Effector memory CD8-positive, alpha-beta T cell (primary cell): ENCODE measurements at places on chromosomes 2 and 18.
A peak's percentile ranks its signal among the peaks of the same experiment; 100 is the strongest.

DNA sequence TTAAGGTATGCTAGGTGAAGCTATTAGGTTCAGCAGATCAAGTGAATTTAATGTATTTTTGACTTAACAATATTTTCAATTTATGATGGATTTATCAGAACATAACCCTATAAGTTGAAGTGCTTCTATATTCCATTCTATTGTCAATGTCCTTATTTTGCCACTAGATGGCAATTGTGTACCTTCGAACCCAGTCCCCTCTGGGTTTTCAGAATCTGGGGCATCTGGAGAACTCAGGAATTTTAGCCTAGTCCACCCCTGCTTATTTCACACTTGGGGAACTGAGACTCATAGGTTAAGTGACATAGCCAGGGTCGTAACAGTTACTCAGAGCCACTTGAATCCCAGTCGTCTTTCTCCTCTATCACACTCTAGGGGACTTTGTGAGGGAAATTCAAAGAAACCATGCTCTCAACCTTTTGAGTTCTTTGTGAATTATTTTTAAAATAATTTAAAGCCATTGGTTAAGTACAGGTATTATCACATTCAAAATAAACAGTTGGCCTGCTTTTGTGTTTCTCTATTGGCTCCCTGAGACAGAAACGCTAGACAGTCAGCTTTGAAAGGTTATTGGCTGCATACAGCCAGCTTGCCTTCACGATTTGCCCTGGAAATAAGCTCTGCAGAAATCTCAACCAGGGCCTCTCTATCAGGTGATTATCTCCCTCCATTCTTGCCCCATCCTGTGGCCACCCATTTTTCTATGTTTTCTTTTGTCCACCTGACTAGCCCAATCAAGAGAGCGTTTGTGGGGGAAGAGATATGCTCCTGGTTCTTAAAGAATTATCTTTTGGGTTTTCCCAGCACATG, 145.0 kb downstream of the TTC27 start:
- no peak for DNase-seq

DNA sequence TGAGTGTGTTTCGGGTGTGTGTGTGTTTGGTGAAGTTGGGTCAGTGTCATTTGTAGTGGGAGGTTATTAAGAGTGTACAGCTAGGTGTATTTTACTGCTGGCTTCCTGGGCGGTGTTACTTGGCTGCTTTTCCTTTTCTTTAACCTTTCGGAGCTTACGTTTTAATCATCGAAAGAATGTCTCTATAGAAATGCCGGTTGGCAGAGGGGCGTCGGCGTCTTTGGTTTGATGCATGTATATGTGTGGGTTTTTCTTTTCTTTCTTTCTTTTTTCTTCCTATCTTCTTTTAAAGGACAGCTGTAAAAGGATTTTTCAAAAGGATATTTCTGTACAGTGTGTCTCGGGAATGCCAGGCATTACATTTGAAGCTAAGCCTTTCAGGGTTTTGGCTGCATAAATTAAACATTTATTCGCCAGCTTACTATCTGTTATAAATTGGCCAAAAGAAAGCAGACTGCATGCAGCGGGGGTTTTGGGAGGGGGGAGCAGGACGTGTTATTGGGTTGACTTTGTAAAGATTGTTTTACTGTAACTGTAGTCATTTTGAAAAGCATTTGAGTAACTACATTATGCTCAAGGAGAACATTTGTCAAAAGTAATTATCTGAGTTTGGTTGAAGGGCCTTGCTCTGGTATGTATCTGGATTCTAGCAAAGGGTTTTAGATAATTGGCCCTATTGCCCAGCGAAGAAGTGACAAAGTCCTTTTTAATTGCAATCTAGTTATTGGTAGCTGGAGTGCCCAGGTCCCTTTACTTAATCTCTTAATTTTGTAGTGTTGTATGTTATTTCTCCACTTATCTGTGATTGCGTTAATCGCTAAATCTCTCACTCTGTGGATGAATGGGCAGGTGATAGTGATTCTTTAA, 1.6 kb downstream of the ASXL3 start:
- DNase-seq = no peak

- DNase-seq = no peak
These were observed 10.6 kb downstream of the SCG2 start for GRCh38 chr2:223591596-223591995.

GRCh38 chr2:195251214-195251613, 405.8 kb upstream of the SLC39A10 start:
- DNase-seq = no peak

DNA sequence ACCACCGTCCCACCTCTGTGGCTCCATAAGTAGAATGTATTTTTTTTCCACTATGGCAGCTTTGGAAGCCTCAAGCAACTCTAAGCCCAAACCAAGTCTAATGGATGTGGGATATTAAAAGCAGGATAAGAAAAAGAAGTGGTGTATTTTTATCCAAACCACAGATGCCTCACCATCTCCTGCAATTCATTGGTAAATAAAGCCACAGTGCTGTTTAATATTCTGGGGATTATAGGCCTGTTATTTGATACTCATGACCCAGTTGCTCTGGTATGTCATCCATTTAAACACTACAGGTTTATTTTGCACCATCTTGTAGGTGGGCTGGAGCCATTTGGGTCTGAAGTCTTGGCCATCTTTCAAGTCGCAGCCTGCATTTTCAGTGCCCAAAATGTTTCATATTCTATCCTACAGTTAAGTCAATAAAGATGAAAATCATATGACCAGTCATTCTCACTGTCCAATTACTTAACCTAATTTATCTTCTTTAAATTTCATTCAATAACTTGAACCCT, 279.5 kb upstream of the EPHA4 start:
- DNase-seq = no peak

GRCh38 chr2:98947554-98947953, 11.5 kb upstream of the CRACDL start:
- no peak for DNase-seq

GRCh38 chr2:236370847-236371409, 106.7 kb upstream of the ASB18 start:
- no peak for DNase-seq

GRCh38 chr18:11005528-11005927, 143.8 kb downstream of the PIEZO2 start:
- no peak for DNase-seq

- DNase-seq = no peak
These were observed 14.4 kb downstream of the FAM178B start for GRCh38 chr2:96971926-96972444.

DNA sequence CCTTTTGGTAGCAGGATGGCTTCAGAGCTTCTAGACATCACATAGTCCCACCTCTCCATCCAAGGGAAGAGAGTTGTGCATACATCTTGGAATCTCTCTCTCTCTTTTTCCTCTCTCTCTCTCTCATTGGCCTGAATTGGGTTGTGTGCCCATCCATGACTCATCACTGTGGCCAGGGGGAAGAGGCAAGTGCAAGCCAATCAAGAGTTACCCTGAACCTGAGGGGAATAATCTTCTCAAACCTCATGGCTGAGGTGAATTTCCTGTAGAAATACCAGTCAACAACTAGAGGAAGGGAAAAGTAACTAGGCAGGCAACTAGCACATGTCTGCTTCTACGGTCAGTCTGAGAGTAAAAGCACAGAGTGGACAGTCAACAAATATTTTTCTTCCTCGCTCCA, 7.3 kb upstream of the CHN1 start:
- DNase-seq = no peak

DNA sequence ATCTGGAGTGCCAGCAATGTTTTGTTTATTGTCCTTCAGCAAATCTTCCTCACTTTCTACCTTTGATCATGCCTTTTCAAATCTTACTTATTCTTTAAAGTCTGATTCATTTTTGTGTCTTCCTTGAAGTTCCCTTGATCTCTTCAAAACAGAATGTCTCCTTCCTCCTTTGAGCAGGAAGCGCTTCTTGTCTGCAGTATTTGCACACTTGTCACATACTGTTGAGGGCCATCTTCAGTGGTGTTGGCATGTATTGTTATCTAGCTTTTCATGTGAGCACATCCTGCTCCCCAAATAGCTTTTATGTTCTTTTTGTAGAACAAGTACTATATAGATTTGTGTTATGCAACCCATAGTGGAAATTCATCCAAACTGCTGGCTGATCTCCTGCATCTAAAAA, 5.9 kb upstream of the CERS6 start:
- no peak for DNase-seq

- DNase-seq = peak; percentile 21
These were observed 774 bp upstream of the FZD7 start for GRCh38 chr2:202032846-202033316.

GRCh38 chr2:96247009-96247408, 18.8 kb downstream of the TMEM127 start:
- DNase-seq = no peak

DNA sequence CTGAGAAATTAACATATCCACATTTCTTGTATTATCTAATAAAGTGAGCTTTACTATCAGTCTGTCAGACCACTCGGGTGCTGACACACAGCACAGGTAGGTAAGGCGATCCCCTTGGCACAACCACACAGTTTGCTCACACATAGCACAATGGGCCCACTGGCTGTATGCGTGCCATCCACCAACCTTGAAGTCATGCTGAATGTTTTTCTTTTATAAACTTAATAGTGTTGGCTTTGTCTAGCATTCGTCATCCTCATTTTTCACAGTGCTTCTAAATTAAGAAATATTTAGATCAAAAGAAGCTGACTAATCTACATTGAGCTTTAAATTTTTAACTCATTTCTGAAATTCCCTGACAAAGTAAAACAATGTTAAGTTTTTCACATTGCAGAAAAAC, 50.0 kb upstream of the PAPOLG start:
- no peak for DNase-seq

DNA sequence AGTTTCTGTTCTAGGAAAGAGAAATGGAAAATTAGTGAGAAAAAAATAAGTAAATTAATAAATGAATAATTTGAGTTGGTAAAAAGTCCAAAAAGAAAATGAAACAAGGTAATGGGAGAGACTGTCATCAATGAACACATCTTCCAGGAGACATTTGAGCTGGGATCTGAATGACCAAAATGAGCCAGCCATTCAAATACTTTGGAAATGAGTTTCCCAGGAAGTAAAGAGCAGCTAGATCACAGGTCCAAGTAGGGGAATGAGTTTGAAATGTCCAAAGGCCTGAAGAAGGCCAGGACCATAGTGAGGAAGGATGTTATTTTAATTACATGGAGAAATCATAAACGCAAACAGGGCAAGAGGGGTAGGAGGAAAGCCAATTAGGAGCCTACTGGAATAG, 6.6 kb upstream of the DNAH7 start:
- DNase-seq = no peak

- no peak for DNase-seq
These were observed 117.4 kb downstream of the LRATD1 start for GRCh38 chr2:14749884-14750283.

- DNase-seq = no peak
These were observed 105.0 kb downstream of the LTBP1 start for GRCh38 chr2:33051586-33052360.

DNA sequence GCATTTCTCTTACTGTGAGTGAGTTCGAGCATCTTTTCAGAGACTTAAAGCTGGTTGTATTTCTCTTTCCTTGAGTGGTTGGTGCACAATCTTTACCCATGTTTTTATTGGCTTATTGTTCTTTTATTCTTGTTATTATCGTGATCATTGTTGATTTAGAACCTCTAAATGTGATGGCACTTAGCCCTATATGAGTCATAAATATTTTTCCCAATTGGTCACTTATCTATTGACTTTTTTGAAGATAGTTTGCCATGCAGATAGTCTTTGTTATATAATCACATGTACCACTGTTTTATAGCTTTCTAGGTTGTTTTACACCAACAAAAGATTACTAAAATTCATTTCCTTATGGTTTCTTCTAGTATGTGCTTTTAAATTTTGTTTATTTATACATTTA, 141.6 kb upstream of the MSH6 start:
- DNase-seq = no peak

GRCh38 chr2:239564587-239564986, 163.8 kb upstream of the HDAC4 start:
- DNase-seq = no peak

- no peak for DNase-seq
These were observed 86.4 kb downstream of the TCF4 start for GRCh38 chr18:55501579-55501978.
